ENCODE measurements at places on chromosomes 2 and 18.

DNA sequence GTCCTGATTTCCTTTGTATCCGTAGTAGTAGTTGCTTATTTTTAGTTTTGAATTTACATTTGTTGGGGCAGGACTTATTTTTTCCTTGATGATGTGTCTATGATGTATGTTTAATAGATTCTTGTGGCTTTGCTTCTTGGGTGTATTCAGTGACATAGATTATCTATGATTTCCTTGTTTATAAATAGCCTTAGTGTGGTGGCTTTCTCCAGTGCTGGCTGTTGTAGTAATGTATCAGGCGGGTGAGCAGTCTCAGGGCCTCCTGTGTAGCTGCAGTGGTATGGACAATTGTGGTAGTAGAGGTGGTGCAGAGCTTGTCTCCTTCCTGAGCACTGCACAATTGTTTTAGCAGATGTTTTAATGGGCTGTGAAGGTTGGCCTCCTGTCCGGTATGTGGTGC, 60.5 kb downstream of the SMCHD1 start:
- DNase-seq, result no peak

DNA sequence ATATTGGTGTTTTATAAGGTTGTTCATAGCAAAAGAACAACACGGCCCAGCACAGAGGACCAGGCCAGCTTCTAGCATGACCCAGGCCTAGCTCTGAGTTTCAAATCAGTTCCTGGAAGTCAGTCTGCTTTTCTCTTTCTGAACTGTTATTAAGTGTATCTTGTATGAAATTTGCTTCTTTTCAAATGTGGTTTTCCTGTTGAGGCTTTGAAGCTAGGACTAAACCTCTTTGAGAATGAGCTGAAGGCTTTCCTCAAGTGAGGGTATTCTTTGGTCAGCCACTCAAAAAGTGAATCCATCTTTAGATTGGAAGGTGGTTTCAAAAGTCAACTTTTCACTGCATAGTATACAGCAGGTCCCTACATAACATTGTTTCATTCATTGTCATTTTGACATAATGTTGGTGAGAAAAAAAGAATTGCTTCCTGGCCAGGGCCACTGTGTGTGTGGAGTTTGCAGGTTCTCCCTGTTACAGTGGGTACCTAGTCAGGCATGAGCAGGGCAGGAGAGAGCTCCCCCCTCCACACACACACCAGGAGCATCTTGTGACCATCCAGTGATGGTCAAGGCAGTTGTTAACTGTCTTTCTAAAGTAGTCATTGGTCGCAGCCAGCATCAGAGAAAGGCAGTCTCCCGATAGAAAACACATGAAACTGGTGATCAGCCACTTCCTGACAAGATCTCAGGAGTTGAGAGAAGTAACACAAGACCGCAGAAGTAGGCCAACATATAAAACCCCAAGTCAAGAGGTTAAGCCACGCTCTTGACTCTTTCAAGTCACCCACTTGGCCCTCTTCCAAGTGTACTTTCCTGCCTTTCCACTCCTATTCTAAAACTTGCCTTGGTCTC, 6.7 kb upstream of the ACAA2 start:
- peak; percentile 66 for DNase-seq

- DNase-seq, result no peak
Observed at GRCh38 chr2:35035883-35036282, 1319.7 kb upstream of the CRIM1 start.

GRCh38 chr18:7577706-7578105, 10.6 kb downstream of the PTPRM start:
- no peak for DNase-seq

DNA sequence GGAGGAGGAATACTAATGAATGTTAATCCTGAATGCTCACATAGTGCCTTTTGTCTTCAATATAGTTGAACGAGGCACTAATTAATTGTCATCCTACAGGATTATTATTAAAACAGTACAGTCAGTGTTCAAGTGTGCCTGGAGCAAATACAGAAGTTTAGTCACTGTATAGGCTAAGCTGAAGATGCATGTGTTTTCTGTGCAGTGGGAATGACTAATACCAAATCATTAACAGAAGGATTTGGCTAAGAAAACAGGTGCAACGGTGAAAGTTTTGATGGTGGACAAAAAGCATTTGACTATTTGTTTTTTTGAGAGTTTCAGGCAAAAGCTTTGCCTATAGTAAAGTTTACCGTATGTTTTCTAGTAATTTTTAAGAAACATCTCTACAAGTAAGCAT, 62.8 kb downstream of the DCC start:
- DNase-seq, result no peak

DNA sequence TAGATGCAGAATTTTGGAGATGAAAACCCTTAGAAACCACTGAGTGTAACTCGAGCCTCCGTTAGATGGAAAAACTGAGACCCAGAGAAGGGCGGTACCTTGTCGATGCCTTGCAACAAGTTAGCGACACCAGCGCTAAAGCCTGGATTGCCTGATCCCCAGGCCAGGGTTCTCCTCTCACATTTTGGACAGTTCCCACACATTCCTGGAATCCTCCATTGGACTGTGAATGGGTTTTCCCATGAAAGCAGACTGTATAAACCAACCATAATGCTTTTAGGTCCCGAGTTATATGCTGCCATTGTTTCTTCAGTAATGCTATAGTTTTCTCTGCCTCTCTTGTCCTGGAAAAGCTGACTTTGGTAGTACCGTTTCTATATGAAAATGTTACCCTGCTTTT, 37.1 kb upstream of the LPIN1 start:
- DNase-seq, result no peak

- no peak for DNase-seq
Observed at GRCh38 chr2:121532347-121532766, 1.7 kb downstream of the RNU4ATAC start.

DNA sequence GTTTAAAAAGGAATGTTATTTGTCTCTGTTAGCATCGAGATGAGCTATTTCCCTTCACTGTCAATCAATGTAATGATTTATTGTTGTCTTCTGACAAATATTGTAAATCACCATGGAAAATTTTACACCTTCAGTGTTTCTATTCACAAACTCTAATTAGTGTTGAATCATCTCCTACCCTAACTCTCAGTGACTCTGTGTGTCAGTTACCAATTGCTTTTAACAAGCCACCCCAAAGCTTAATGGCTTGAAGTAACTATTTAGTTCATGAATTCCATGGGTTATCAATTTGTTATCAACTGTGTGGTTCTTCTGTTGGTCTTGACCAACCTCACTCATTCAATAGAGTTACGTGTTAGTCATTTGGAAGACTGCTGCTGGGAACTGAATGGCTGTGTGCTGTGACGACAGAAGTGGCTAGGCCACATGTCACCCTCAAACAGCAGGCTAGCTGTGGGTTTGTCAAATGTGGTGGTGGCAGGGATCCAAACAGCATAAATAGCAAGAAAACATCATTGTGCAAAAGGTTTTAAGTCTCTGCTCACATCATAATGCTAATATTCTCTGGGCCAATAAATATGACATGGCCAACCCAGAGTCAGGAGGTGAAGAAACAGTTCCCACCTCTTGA, 910.8 kb upstream of the CDH2 start:
- DNase-seq, result no peak

DNA sequence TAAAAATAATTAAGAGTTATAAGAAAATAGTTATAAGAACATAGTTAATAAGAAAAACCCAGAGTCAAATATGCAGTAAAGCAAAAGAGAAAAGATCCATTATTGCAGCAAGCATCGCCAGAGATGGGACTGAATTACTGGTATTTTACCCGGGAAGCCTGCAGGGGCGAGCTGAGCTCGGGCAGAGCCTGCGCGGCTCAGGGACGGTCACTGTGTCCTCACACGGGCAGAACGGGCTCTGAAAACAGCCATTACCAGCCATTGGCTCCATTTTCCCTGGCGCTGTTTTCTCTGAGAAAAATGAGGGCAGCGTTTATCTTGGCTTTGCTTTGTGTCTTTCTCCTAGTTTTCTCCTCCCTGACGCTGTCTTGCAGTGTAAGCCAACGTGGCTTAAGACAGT, 95.3 kb upstream of the ALKAL2 start:
- no peak for DNase-seq

GRCh38 chr2:105879106-105879802, 134.5 kb downstream of the NCK2 start:
- DNase-seq, result no peak

Data from CD4-positive, alpha-beta T cell treated with Interleukin-17A for 4 hours (primary cell).